ENCODE measurements at places on chromosomes 16 and 17.
A peak's percentile ranks its signal among the peaks of the same experiment; 100 is the strongest.

DNA sequence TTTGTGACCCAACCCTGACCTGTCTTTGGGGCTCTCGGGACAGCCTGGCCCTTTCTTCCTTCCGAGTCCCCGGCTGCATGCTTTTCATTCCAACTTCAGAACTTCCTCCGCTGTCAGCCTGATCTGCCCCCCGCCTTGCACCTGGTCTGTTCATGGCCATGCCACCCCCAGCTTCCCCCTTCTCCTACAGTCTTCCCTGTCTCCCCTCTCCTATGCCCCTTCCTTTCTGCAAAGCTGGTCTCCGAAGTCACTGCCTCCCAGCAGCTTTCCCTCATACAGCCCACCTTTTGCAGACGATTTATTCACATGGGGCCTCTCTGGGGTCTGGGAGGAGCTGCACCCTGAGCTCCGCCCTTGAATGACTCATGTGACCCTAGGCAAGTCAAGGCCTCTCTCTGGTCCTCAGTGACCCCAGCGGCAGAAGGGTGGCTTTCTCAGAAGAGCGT is 47.1 kb upstream of the SDK2 start:
- no peak for DNase-seq

DNA sequence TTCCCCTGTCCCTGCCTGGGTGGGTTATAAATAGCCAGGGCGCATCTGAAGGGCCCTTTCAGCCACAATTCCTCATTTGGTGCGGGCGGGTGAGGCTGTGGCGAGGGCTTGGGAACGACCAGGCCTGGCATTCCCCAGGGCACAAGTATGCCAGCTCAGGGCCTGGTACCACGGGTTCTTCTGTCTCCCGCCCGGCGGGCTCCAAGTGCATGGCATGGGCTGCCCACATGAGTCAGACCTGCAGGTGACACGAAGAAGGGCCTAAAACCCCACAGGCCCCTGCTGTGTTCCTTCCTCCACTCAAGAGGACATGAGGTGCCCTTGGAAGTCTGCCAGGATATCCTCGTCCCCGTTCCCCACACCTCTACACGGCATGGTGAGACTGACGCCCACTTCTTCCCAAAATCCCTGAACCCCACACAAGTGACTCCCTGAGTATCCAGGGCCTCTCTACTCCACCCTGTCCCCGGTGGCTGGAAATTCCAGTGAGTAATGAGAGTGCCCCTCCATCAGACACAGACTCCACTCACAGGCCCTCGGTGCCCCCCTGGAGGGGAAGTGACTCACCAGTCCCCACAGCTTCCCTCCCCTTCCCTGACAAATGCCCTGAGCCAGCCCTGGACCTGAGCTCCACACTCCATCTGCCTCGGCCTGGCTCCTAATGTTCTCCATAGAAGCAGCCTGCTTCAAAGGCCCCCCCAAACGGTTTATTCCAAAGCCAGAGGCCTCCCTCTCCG is 68.8 kb downstream of the ABR start:
- peak; percentile 77 for DNase-seq

GRCh38 chr17:4666296-4666695 is 24.8 kb upstream of the ALOX15 start:
- no peak for DNase-seq

DNA sequence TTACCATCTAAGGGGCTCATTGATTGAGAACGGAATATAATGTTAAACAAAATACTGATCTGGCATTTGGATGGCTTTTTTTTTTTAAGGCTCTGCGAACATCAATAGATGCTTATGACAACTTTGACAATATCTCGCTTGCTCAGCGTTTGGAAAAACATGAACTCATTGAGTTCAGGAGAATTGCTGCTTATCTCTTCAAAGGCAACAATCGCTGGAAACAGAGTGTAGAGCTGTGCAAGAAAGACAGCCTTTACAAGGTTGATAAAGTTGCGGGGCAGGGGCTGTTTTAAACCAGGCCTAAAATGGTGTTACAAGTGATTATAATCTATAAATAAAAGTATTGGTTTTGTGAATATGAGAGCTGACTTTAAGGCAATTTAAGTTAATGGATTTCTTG is 22.3 kb downstream of the PTRH2 start:
- no peak for DNase-seq

DNA sequence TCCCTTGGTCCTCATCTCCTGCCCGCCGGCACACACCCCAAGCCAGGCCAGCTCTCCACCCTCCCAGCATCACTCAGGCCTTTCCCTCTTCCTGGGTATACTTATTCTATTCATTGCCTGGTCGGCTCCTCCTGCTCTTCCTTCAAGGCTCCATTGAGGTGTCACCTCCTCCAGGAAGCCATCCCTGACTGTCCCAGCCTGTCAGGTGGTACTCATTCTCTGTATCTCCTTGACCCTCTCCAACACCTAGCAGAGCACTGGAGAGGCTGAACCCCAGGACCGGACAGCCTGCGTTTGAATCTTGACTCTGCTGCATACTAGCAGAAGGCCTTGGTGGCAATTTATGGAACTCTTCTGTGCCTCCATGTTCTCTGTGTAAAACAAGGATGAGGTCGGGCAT is 428 bp upstream of the TNFRSF13B start:
- no peak for DNase-seq

DNA sequence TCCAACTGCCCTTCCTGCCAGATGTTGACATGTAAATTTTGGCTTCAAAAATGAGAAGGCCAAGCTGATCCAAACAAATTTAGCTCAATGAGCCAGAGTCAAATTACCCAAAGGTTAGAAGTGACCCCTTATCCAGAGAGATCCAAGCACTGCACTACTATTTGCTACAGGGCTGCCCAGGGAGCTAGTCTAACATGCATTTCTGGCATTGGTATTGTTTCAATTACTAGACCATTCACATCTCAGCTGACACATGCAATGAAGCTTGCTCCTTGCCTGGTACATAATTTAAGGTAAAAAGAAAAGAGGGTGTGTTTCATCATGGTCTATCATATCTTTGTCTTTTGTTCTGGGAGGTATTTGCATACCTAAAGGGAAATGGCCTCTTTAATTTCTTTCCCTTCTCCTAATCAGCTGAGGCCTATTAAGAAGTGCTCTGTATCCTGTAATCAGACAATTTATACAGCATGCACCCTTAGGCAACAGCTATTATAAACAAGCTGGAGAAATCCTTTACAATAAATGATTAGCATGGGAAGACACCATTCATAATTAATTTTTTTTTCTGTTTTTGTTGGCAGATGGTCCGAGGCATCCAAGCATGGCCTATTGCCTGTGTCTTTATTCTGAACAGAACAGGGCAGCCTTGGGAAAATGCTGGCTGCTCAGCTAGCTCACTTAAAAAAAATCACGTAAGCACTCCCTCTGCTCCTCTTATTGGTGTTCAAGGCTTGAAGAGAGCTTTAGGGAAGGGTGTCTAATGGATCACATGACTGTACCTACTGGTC is 161.5 kb upstream of the SALL1 start:
- DNase-seq, result no peak

DNA sequence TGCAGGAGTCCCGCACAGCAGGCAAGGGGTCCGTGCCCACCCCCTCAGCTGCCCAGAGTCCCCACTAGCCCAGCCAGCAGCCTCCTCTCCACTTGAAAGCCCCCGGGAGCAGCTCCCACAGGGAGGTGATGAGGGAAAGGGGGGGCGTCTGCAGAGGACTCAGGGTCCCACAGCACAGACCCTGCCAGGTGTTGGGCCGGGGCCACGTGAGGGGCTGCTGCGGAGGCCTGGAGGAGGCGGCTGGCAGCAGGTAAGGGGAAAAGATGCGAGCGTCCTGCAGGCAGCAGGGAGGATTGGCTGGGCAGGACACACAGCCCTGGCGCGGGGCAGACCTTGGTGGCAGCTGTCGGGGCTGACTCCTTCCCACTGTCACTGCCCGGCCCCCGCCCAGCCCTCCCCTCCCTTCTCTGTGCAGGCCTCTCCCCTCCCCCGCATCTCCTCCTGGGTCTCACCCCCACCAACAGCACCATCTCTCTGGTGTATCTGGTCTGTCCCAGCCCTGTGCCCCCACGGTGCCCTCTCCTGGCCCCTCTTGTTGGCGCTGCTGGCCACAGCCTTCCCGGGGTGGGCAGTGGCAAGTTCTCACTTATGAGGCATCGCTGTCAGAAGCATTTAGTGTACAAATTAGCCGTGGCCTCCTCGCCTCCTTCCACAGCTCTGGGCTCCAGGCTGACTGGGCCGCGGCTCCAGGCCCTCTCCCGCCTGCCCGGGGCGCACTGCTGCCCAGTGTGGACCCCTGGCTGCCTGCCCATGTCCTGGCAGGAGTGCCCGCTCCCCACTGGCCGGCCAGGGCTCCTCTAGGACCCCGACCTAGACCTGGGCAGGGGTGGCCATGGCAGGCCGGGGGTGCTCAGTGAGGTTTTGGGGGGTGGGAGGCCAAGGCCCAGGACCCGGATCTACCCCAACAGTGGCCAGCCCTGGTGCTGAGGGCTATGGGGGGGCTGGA is 4.4 kb upstream of the PRR35 start:
- no peak for DNase-seq

GRCh38 chr16:85372627-85373372 is 240.3 kb upstream of the GSE1 start:
- DNase-seq, result peak; percentile 65

DNA sequence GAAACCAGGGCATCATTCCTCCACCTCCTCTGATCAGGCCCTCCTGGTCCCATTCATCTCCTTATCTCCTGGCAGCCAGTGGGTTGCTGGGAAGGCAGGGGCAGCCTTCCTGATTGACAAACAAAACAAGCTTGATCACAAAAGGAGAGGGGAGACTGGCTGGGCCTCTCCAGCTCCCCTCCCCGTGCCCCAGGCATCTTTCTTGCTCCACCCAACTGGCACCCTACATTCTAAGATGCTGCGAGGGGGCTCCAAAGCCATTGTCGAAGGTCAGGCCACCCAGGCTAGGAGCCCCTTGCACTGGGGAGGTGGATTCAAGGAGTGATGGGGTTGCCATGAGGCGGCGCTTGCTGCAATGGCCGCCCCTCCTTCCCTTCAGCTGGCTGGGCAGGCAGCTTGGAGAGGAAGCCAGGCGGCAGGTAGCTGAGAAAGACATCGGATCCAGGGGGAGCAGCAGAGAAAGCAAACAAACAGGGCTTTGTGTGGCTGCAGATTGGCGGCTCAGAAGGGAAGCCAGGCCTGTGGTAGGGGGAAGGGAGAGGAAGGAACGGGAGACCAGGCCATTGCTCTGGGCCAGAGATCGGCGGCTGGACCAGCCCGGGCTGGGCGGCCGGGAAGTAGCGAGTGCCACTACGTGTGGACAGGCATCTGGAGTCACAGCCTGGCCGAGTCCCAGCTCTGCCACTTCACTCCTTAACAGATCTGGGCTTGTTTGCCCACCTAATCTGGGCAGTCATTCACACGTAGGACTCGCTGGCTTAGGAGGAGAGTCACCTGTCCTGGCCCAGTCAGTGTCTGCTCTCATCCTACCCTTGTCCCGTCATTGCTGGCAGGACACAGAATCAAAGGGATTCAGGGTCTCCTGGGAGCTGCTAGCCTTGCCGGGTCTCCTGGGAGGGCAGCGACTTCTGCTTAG is 12.3 kb downstream of the RAI1 start:
- DNase-seq, result peak; percentile 79

DNA sequence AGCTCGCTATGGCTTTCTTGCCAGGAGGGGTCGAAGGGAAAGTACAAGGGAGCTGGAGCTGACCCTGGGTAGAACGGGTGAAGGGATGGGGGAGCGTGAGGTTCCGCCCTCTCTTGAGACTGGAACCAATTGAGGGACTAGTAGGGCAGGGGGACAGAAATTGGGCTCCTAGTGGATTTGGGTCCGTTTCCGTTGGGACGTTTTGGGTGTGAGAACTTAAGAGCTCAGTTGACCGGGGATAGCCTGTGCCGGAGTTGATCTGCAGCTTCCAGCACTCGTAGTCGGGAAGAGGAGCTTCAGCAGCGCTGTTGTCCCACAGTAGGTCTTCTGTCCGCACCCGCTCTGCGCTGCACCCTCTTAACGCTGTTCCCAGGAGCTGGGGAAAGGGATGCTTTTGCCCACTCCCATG is 481 bp downstream of the CNTROB start:
- DNase-seq, result peak; percentile 26

DNA sequence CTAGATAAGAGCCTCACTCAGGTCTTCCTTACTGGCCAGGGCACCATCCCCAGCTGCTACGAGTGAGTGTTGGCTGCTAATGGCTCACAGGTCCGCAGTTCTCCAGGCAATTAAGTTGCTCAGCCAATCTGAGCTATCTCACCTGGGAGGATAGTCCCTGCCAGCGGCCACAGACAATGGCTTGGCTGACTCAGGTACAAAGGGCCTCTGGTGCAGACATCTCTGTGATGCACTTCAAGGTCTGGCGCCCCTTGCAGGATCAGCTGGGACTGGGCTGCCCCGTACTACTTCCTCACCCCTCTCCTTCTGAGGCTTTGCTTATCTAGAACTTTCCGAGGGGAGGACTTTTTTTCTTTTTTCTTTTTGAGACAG is 49.2 kb upstream of the EMP2 start:
- peak; percentile 39 for DNase-seq

- DNase-seq, result peak; percentile 98
Observed at GRCh38 chr17:78356101-78356713, 3.7 kb downstream of the SOCS3 start.

GRCh38 chr17:29240968-29241963 is 5.4 kb upstream of the CRYBA1 start:
- peak; percentile 98 for DNase-seq

GRCh38 chr16:72878301-72879269 is 169.3 kb downstream of the ZFHX3 start:
- peak; percentile 21 for DNase-seq

DNA sequence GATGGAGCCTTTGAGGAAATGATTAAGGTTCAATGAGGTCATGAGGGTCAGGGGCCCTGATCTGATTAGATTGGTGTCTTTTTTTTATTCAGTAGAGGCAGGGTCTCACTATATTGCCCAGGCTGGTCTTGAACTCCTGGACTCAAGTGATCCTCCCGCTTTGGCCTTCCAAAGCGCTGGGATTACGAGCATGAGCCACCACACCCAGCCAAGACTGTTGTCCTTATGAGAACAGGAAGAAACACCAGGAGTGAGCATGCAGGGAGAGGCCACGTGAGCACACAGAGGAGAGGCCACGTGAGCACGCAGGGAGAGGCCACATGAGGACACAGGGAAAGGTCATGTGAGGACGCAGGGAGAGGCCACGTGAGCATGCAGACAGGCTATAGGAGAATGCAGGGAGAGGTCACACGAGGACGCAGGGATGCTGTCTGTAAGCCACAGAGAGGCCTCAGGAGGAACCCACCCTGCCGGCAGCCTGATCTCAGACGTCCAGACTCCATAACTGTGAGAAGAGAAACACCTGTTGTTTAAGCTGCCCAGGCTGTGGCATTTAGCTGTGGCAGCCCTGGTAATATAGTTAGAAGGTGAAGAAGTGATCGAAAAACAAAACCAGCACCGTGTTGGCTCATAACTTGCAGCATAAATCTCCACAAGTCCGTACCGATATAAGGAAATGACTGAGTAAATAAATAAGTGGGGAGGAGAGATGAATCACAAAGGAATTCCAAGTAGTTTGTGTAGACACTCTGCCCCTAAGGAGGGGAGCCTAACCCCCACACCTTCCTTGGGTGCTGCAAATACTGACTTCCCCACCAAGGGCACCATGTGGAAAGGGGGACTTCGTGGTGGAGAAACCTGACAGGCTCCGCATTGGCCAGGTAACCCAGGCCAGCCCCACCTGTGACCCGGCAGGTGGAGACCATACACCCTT is 14.6 kb upstream of the CSNK1D start:
- DNase-seq, result peak; percentile 92

All from epithelial cell of esophagus (primary cell).